Retina (tissue), 1 donor: ENCODE measurements at places on chromosomes 12 and 14.
A peak's percentile ranks its signal among the peaks of the same experiment; 100 is the strongest.

DNA sequence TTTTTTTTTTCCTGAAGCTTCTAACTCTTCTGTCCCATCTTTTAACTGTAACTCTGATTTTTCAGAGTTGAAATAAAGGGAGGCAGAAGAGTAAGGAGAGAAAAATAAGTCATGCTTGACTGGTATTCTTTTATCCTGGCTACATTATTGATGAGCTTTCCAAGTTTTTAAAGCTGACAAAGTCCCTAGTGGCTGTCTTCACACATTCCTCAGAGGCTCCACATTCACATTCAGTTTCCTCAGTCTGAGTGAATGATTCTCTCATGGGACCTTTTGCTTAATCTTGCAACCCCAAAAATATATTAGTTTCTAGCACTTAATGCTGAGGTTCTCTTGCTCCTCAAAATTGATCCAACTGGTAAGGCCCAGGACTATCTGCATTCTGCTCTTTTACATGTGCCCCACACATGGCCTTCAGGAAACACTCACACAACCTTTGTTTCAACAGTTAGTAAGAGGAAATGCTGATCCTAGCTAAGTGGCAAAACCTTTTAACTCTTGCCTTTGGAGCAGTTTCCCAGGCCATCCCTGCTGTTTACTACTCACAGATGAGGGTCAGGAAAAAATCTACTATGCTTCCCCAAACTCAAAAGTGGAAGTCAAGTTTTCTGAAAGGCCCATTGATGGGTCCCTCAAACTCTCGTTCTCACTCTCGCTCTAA lies 61.7 kb upstream of the SLC6A15 start:
- peak; percentile 36 for DNase-seq

- DNase-seq: no peak
These were observed 100.7 kb downstream of the VCPKMT start for GRCh38 chr14:50015716-50016115.

DNA sequence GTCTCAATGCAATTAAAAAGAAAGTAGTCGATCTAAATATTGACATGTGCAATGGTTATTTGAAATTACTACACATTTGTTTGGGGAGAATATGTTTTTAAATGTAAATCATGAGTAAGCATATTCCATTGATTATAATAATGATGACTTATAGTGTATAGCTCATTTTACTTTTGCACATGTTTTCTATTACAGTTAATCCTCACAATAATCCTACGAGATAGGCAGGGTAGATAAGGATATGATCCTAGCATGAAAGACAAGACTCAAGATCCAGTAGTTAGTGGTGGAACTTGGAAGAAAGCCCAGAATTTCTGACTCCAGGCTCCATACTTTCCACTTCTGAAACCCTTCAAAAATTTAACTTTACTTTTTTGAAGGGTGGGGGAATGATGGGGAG lies 94.0 kb downstream of the NAV3 start:
- DNase-seq: no peak

GRCh38 chr12:73731658-73732057 lies 806.0 kb upstream of the ATXN7L3B start:
- DNase-seq: no peak

DNA sequence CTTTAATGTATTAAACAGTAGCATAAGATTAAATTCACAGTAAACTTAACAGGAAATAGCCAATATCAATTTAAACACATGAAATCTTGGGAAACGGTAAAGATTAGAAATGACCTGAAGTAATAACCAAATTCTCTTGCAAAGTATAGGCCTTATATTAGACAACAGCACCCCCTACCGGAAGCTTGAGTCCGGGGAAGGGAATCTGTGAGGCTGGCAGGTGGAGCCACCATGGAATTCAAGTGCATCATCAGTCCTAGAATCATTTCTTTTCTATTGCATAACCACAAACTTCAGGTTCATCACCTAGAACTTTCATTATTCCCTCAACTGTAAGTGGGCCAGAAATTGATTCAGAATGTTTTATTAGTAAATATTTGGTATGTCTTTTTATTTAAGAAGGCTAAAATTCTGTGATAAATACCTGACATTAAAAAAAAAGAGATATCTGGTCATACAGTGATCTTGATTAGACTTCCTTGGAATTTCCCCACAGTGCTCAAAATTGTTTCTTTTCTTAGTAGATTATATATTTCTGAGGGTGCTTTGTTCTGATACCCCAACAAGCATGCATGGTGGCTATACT lies 48.6 kb downstream of the AP5M1 start:
- peak; percentile 65 for DNase-seq

- peak; percentile 62 for DNase-seq
These were observed 1.0 kb downstream of the KCNA1 start for GRCh38 chr12:4910502-4911315.

DNA sequence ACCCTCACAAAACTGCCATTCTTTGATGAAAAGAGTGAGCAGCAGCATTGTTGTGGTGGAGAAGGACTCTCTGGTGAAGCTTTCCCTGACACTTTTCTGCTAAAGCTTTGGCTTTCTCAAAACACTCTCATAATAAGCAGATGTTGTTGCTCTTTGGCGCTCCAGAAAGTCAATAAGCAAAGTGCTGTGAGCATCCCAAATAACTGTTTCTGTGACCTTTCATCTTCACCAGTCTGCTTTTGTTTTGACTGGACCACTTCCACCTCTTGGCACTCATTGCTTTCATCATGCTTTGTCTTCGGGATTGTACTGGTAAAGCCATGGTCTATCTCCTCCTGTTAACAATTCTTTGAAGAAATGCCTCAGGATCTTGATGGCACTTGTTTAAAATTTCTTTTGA lies 424.7 kb upstream of the TMPO start:
- DNase-seq: no peak

GRCh38 chr14:76962303-76962660 lies 66.2 kb downstream of the IRF2BPL start:
- DNase-seq: no peak

DNA sequence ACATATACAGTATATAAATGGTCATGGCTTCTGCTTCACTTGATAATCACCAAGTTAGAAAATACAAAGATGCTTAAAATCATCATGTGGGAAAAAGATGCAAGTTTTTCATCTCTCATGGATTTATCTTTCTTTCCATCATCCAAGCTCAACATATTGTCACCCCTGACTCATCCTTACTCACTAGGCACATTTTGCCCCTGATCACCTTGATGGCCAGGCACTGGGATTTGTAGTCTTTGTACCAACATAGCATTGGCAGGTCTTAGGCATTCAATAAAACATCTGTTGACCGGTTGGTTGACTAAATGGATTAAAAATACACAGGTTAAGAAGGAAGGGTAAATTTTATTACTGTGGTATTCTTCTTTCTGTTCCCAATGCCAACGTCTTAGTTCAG lies 28.1 kb downstream of the KLHDC2 start:
- no peak for DNase-seq

- DNase-seq: no peak
These were observed 93.0 kb downstream of the NT5DC3 start for GRCh38 chr12:103748002-103748401.

DNA sequence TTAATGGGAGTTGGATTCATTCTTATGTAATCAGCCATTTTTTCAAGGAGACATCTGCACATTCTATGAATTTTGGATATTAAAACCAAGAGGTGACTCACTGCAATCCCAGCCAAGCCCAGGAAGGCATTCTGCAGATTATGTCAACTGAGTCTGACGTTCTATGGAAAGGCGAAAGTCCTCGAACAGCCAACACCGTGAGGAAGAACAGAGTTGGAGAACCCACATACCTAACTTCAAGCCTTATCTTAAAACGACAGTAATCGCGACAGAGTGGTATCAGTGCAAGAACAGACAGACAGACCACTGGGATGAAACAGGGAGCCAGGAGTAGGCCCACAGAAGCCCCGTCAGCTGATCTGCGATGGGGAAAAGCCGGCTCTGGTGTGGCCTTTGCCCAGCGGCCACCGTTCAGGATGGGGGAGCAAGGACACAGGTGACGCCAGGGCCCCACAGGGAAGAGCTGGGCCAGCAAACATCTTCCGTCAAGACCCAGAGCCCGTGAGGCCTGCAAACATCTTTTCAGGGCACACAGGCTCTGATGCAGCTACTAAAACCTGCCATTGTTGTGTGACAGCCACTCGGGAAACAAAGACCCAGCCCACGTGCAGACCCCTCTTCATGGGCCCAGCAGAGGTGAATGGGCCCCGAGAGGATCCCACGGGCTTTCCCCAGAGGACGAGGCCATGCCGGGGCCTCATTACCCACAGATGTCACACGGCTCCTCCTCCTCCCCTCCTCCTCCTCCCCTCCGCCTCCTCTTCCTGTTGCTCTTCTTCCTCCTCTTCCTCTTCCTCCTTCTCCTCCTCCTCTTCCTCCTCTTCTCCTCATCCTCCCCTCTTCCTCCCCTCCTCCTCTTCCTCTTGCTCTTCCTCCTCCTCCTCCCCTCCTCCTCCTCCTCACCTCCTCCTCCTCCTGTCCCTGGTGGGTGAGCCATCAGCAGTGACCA lies 277.6 kb downstream of the ADGRD1 start:
- no peak for DNase-seq

GRCh38 chr14:39157491-39157890 lies 12.6 kb downstream of the TRAPPC6B start:
- DNase-seq: peak; percentile 57

GRCh38 chr12:30845676-30846075 lies 80.9 kb upstream of the TSPAN11 start:
- DNase-seq: no peak
